ENCODE measurements at places on chromosomes 1 and 21. TPM values are rescaled to one million over a fixed set of nuclear protein-coding genes. Genes with fewer than 3 reads are reported as not detected.

The RGS4 gene
- total RNA-seq = 10.5 TPM

GRCh38 chr1:40736085-40736531 is 44.6 kb downstream of the NFYC start:
- DNase-seq = no peak

- no peak for DNase-seq
Observed at GRCh38 chr1:207172321-207172720, 68.3 kb downstream of the C4BPA start.

GRCh38 chr1:48469616-48470480 is 2.2 kb downstream of the SPATA6 start:
- peak; percentile 89 for DNase-seq

The OR2L2 gene
- total RNA-seq = 0.09 TPM

All from posterior vena cava (tissue), 2 donors.